ENCODE measurements at places on chromosomes 2 and 18. TPM values are rescaled to one million over a fixed set of nuclear protein-coding genes. Genes with fewer than 3 reads are reported as not detected.

DNA sequence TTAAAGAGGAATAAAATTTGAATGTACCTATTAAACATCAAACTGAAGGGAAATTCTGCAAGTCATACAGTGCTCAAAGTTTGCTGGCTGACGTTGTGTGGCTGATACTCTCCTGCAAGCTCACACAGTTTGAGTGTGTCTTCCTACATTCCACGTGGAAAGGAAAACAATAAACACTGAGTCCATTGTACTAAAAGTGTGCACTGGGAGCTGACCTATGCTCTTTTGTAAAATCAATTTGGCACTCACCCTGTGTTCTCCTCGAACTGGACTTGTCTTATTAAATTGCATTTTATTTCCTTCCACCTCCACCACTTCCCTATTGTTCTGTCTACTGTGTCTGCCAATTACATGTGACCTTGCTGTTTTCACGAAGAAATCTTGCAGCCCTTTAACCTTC, 458.0 kb downstream of the CPS1 start:
- DNase-seq: no peak

- DNase-seq: no peak
Measured at GRCh38 chr2:151405376-151405775, 4.3 kb upstream of the RIF1 start.

GRCh38 chr2:105497094-105497493, 98.2 kb upstream of the FHL2 start:
- DNase-seq: no peak

DNA sequence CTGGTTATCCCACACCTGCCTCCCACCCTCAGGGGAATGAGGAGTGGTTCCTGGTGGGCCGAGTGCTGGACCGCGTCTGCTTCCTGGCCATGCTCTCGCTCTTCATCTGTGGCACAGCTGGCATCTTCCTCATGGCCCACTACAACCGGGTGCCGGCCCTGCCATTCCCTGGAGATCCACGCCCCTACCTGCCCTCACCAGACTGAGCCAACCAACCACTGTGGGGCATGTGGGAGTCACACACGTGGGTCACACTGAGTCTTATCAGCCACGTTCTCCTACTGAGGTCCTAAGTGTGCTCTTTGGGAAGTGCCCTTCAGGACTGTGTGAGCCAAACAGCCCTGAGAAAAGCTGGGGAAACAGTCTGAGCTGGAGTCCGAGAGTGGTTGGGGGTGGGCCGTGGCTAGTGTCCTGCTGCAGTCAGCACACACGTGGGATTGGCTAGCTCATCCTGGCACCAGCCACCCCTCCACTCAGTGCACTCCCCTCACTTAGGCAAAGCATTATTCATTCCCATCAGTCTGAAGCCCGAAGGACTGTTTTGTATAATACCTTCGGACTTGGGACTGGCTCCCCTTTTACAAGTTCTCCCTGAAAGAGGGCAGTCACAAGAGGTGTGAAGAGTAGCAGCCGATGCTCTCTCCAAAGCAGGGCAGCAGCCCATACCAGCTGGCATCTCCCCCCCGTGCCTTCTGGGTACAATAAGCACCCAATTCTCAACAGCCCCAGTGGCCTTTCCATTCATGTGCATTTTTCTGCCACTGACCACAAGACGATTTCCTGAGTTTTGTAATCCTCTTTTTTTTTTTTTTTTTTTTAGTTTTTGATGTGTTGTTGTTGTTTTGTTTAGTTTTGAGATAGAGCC, 4.6 kb downstream of the TIGD1 start:
- no peak for DNase-seq

DNA sequence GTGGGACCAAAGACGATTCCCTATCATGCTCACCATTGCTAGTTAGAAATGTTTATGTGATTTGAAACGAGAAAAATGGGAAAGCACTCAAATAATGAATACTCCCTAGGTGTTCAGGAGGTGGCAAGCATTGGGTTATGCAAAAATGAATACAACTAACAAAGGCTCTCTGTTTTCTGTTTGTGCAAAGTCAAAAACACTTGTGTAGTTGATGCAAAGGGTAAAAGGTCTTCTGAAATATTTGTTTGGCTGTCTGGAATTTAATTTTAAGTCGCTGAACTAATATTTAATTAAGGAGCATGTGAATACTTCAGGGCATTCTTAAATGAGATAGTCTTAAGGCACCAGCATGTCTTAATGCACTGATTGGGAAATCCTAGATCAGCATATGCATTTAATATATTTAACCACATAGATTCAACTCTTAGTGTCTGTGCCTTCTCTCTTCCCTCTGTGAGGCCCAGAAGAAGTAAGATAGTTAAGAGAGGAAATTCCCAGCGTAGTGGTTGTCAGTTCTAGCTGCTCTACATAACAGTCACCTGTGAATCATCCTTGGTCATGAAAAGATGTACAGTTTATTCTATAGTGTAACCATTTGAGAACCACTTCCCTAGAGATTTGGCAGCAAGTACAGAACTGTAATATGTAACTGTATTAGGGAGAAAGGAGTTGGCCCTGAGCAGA, 111.9 kb downstream of the EPC2 start:
- peak; percentile 47 for DNase-seq

Gene SKA1
- polyA plus RNA-seq: 3.5 TPM

Gene CIB4
- polyA plus RNA-seq: not detected

Gene OTX1
- polyA plus RNA-seq: not detected

Measured in AG04450 (cell line).